ENCODE measurements at places on chromosomes 6 and 20. TPM values are rescaled to one million over a fixed set of nuclear protein-coding genes. Genes with fewer than 3 reads are reported as not detected.

LHFPL5 gene
- not detected for total RNA-seq

XKR7 gene
- total RNA-seq: not detected

PTPRA gene
- total RNA-seq: 92.0 TPM

PHACTR3 gene
- total RNA-seq: not detected

DNA sequence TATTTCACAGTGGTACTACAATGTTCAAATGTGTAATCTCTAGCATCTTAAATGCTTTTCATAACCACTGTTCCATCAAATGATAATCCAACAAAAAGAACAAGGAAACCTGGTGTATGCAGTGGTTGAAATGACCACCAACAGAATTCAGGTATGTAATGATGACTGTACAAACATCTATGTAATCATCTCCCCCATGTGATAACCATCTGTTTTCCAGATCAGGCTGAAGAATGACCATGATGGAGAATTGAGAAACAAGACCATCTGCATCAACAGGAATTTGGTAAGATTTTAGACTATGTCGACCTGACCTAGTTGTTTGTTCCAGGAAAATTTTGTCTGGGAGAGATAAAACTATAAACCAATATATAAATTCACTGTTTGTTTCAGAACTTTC lies 81.3 kb upstream of the ASCC3 start:
- H3K27ac ChIP-seq: no peak overlapping the region
- DNase-seq: no peak
- no peaks in the 10 kb centered on the region for H3K36me3 ChIP-seq
- H3K27me3 ChIP-seq: no peaks in the 10 kb centered on the region
- H3K4me1 ChIP-seq: no peaks in the 10 kb centered on the region

DNA sequence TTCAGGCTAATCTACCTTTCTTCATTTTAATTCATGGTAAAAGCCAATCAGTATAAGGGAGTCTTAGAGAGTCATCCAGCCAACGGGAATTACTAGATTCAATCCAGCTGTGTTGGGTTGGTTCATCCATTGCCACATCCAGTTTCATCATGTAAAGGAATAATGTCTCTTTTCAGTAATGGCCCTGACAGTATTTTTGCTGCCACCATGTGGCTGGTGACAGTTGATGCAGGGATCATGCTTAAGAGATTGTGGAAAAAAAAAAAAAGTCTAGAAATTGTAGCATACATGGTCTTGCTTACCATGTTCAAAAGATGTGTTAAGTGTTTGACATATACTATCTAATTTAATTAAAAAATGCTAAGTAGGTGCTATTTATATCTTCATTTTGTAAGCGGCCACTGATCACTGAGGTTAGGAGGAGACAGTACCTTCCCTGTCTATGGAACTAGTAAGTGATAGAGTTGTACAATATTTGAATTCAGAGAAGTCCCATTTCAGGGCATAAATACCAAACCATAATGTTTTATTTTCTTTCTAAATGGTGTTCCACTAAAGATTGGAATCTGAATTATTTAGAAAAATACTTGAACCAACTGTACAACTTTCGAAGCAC lies 135.9 kb downstream of the KHDRBS2 start:
- H3K36me3 ChIP-seq: no peaks in the 10 kb centered on the region
- H3K27ac ChIP-seq: no peak overlapping the region
- DNase-seq: no peak
- H3K27me3 ChIP-seq: no peaks in the 10 kb centered on the region
- no peaks in the 10 kb centered on the region for H3K4me1 ChIP-seq

GRCh38 chr20:48708116-48708515 lies 119.7 kb downstream of the PREX1 start:
- H3K4me1 ChIP-seq: peaks cover 24% of the 10 kb centered on the region
- peaks cover 45% of the 10 kb centered on the region for H3K36me3 ChIP-seq
- DNase-seq: no peak
- no peaks in the 10 kb centered on the region for H3K27me3 ChIP-seq
- no peak overlapping the region for H3K27ac ChIP-seq

DNA sequence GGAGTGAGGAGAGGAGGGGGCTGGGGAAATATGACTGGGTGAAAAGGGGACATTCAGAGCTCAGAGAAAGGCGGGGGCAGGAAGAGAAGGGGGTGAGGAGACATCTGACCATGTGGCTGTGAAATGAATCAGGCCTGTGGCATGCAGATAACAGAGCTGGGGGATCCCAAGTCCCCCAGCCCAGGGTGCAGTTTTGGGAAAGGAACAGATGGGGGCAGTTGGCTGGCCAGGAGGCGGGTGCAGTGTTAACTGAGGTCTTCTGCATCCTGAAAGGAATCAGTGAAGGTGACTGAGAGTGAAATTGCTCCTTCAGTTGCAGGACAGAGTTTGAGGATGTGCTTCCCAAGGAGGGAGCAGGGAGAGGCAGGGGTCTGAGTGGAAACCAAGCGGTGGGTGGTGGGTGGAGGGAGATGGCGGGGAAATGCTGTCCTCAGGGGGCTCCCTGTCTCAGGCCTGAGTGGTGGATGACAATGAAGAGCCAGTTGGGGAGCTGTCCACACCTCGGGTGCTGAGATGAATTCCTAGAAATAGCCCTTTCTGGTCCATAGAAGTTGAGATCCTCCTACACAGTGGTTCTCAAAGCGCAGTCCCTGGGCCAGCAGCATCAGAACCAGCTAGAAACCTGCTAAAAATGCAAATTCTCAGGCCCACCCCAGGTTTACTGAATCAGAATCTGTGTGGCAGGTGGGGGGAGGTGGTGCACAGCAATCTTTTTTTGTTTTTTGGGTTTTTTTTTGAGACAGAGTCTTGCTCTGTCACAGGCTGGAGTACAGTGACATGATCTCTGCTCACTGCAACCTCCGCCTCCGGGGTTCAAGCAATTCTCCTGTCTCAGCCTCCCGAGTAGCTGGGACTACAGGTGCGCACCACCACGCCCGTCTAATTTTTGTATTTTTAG lies 26.0 kb upstream of the CCDC167 start:
- H3K36me3 ChIP-seq: no peaks in the 10 kb centered on the region
- no peak overlapping the region for H3K27ac ChIP-seq
- H3K4me1 ChIP-seq: peaks cover 2% of the 10 kb centered on the region
- peaks cover 15% of the 10 kb centered on the region for H3K27me3 ChIP-seq

DNA sequence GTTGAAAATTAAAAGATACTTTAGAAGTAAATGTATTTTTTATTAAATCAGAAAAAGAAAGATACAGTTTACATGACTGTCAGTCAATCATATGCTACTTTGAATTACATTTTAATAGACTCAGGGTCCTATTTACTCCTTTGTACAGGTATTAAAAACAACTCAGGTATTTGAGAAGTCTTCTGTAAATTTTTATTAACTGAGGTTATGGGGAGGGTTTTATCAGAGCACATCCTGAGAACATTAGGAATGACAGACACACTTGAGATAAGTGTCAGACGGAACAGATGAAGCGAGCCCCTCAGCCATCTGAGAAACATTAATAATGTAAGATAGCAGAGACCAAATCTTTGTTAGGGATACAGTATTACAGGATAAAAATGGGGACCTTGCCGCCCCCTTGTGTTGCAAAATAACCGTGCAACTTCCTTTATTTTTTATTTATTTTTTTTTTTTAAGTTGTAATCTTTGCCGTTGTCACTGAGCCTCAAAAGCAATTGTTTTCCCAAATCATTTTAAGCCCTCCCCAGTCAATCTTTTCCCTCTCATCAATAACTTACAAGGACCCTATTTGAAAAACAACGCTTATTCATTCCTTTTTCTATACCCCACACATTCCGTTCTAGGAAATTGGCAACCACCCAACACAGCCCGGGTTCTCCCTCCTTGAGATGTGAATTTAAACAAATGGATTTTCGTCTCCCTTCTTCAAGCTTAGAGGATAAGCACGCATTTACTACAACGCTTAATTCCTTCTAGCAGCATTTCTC lies 126.7 kb downstream of the BCAS1 start:
- peaks cover 32% of the 10 kb centered on the region for H3K4me1 ChIP-seq
- no peak overlapping the region for H3K27ac ChIP-seq
- H3K27me3 ChIP-seq: no peaks in the 10 kb centered on the region
- H3K36me3 ChIP-seq: no peaks in the 10 kb centered on the region
- no peak overlapping the region for H3K4me3 ChIP-seq

DNA sequence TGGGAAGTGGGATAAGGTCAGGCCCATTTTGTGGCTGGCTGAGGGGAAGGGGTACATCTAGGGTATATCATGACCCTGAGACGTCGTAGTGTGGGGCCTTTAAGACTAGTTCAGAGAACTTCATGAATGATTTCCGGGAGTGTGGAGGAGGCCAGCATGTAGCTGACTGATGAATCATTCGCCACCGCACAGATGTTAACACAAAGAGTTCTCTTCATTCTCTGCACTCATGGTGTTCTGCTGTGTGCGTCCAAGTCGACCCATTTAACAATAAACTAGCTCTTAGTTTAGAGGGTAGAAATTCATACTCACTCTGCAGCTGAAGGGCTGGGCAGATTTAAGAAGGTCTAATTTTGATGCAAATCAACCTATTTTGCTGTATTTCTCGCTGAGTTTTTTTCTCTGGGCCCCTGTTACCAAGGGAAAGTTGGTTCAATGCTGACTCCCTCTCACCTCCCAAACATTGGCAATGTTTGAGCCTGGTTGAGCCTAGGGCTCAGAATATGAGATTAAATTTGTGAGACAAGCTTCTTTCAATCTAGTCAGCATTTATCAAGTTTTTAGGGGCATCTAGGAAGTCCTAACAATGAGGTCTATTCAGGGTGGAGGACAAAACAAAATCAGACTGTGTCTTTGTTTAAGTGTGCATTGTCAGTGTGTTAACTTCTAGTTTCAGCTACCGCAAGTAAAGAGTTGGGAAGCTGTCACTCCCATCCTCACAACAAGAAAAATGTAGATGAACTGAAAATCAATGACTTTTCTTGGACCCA lies 106.8 kb upstream of the CBLN4 start:
- H3K27ac ChIP-seq: no peak overlapping the region
- H3K4me1 ChIP-seq: no peaks in the 10 kb centered on the region
- no peaks in the 10 kb centered on the region for H3K27me3 ChIP-seq
- H3K36me3 ChIP-seq: no peaks in the 10 kb centered on the region
- no peak for DNase-seq

DNA sequence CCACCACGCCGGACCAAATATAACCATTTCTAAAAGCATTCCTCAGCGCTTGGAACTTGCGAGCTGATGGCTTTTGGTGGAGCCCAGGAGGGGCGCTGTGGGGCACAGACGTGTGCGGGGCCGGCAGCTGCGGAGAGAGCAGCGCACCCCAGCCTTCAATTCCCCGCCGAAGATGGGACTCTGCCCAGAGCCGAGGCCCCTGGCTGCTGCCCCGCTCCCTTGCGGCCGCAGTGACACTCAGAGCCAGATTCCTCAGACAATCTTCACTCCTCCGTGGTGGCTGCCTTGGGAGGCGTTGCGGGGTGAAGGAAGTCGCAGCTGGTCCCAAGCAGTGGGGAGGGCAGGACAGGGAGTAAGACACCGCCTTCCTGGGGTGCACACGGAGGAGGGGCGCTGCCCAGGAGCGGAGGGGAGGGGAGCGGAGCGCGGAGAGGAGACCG lies 87.7 kb downstream of the TMEM242 start:
- H3K4me1 ChIP-seq: peaks cover 11% of the 10 kb centered on the region
- H3K27ac ChIP-seq: no peak overlapping the region
- H3K4me3 ChIP-seq: peak overlapping the region; percentile 84
- H3K27me3 ChIP-seq: peaks cover 57% of the 10 kb centered on the region

GRCh38 chr6:16205377-16206144 lies 32.8 kb upstream of the GMPR start:
- no peak overlapping the region for H3K27ac ChIP-seq
- peaks cover 10% of the 10 kb centered on the region for H3K4me1 ChIP-seq

DNA sequence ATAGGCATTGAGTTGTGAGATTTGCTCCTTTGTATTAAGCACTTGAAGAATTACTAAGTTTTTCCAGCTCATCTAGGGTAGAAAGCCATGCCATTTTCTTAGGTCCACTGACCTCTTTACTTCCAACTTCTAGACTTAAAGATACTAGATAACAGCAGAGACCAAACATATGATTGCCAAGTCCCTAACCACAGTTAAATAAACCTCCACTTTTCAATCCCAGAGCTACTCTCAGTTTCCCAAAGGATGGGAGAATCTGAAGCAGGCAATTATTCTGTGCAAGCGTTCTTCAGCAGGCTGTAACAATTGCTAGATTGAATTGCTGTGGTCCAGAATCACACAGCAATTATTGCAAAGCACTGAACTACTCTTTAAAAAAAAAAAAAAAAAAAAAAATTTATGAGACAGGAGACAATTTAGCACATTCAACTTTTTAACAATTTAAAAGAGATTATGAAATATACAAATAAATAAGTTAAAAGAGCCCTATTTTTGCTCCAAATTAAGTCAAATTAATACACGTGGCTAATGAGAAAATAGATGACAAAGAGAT lies 104.0 kb upstream of the PRSS16 start:
- H3K36me3 ChIP-seq: peaks cover 18% of the 10 kb centered on the region
- no peak for DNase-seq

DNA sequence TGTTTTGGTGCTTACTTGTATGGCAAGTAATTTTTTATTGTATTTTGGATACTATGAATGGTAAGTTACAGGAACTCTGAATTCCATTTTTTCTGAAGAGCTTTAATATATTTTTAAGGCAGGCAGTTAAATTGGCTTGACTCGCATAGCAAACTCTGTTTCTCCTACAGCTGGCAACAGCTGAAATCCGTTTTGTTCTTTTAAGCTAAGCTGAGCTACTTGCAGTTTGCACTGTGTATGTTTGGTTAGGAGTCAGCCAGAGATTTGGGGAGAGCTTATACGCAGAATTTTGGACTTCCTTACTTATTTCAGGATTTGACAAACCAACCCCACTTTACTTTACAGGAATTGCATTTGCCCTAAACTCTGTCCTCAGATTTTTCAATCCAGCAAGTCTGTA lies 179.1 kb downstream of the COL19A1 start:
- no peak overlapping the region for H3K27ac ChIP-seq
- no peak for DNase-seq
- H3K4me1 ChIP-seq: no peaks in the 10 kb centered on the region
- H3K27me3 ChIP-seq: no peaks in the 10 kb centered on the region

- H3K4me3 ChIP-seq: no peak overlapping the region
- H3K36me3 ChIP-seq: peaks cover 47% of the 10 kb centered on the region
- DNase-seq: no peak
- no peak overlapping the region for H3K27ac ChIP-seq
These were observed 62.2 kb upstream of the DDR1 start for GRCh38 chr6:30821862-30822784.
